ENCODE measurements at places on chromosomes 11 and 22. TPM values are rescaled to one million over a fixed set of nuclear protein-coding genes. Genes with fewer than 3 reads are reported as not detected.

PRDM11 gene
- total RNA-seq = 7.1 TPM

POU2AF1 gene
- 0.31 TPM for total RNA-seq

OR56A1 gene
- not detected for total RNA-seq

GRK3 gene
- 3.5 TPM for total RNA-seq

RFPL1 gene
- total RNA-seq = not detected

GRIA4 gene
- not detected for total RNA-seq

SCN2B gene
- not detected for total RNA-seq

ST13 gene
- total RNA-seq = 198 TPM

GDPD4 gene
- total RNA-seq = not detected

GAB4 gene
- not detected for total RNA-seq
